ENCODE measurements at places on chromosomes 7 and 10.

- DNase-seq: no peak
Measured at GRCh38 chr10:43253461-43254198, 13.2 kb downstream of the RASGEF1A start.

DNA sequence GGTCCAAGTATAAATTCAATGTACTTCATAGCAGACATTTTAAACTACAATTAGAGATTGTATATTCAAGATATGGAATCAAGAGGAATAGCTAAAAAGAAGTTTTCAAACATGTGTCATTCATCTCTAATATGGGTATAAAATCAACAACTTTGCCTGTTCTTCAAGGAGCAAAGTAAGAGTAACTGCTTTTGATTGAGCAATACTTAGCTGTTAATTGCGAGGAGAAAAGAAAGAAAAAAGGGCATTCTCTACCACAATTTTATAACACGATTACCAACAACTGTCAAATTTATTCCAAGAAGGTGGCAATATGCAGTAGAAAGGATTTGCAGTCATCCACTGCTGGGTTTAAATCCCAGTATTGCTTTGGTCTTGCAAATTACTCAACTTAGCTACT is 146.3 kb upstream of the PTN start:
- no peak for DNase-seq

- no peak for DNase-seq
Measured at GRCh38 chr7:135845415-135846075, 96.9 kb upstream of the FAM180A start.

GRCh38 chr10:20948686-20949327 is 51.7 kb upstream of the NEBL start:
- no peak for DNase-seq

DNA sequence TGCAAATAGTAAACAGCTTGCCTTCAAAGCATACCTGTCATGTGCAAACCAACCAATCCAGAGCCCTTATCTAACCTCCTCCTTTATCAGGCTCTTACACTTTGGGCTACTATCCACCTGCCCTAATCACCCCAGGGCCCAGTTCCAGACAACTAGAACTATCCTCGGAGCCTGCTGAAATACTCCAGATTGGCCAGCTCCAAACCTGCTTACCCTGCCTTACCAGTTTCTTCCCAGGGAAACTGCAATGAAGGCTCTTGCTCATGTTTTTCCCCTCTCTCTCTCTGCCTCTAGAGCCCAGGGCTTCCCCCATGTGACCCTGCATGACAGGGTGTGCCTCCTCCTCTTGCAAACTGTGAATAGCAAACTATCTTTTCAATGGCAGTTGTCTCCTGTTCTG is 81.4 kb upstream of the CAPZA2 start:
- DNase-seq: no peak

- DNase-seq: no peak
Measured at GRCh38 chr10:110643653-110644597, at the start of gene RBM20. RBM20 (plus strand) TSS chr10:110644336; CDS start chr10:110644455, 119 bp downstream.

DNA sequence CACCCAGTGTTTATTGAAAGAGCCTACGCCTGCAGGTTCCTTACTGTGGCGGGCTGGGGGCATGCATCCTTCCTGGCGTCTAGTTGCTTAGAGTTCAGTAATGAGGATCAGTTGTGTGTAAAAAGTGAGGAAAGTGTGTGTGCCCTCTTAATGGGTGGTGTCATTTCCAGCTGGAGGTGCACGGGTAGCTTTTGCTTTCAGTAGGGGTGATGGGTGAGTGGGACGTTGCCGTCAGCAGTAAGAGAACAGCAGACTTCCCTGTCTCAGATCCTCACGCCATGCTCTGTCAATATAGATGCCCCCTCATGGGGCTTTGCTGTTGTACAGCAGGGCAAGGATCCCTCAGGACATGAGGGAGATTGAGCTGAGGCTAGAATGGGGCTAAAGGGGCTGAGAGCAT is 352.6 kb upstream of the GALNT17 start:
- DNase-seq: no peak

DNA sequence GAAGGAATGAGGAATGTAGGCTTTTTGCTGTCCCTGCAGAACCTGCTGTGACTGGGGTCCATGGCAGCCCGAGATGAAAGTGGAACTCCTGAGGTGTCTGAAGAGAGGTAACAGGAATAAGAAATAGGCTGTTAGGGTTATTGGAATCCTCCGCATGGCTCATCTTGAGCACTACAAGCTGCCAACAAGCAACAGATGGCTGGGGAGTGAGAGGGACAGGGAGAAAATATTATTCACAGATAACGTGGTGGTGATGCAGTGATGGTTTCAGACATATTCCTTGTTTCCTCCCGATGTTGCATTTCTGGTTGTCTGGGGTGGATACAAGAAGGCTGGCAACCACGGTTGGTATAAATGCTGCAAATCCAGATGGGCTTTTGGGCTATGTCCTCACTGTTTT is 46.1 kb downstream of the AP3M1 start:
- no peak for DNase-seq

DNA sequence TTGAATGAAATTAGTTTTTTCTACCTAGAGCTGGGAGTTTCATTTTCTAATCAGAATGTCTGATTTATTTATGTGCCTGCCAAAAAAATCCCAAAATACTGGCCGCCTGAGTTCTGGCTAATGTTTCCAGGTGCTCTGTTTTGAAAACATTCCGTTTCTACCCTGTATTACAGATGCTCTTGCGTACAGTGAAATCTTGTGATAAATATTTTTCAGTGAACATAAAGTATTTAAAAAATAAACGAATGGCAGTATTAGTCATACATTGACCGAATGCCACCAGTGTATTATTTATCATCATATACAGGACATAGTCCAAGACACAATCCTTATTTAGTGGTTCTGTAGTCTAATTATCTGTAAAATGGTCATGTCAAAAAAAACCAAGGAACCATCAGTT is 102.8 kb downstream of the KAT6B start:
- no peak for DNase-seq

- no peak for DNase-seq
Measured at GRCh38 chr10:45673074-45673648, 589 bp upstream of the ZFAND4 start.

DNA sequence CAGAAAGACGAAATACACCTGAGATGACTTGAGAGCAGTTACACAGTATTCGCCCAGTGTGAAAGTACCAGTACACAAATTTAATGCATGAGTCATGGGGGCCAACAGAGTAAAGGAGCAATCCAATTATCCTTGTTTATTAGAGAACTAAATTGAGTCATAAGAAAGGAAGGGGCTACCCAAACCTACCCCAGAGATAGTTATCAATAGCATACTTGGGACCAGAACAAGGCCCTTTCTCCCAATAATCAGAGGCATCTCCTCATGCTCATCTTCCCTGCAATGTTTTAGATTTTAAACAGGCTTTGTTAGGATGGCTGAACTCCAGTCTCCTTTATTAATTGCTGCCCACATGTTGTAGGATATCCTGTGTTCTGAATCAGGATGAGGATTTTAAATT is 239.7 kb upstream of the LRGUK start:
- DNase-seq: no peak

DNA sequence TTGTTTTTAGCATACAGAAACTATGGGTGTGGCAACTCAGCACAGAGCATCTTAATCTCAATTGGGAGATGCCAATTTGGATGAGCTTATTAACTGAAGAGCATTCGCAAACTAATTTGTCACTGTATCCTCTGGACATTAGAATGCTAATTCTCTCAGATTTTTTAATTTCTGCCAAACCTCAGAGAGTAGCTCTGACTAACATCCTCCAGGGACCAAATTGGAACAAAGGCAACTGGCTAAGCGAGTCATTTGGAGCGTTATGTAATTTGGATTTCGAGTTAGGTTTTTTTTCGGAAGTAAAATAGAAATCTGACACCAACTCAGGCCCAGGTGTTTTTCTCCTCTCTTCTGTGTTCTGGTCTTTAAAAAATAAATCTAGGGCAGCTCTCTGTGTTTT is 201.9 kb downstream of the BMPER start:
- DNase-seq: no peak

DNA sequence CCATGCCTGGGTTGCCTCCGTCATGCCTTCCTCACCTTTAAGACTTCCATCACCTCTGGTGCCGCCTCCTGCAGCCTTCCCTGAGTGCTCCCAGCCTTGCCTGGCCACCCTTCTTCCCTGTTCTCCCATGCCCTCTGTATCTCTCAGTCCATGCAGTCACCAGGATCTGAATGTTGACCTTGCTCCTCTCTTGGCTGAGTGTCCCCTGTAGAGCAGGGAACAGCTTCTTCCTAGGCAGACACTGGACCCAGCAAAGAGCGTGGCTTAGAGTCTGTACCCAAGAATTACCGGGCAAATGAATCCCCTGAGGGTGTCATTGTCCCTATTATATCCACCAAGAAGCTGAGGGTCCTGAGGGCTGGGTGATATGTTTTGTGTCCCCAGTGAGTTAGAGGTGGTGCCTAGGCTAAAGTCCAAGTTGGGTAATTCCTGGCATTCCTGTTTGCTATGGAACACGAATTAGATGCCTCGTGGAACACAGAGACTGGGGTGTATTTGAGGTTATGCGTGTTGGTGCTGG is 505.6 kb downstream of the RPS24 start:
- DNase-seq: no peak

- no peak for DNase-seq
Measured at GRCh38 chr10:113775686-113776294, 24.3 kb downstream of the PLEKHS1 start.

- DNase-seq: no peak
Measured at GRCh38 chr10:127398140-127398970, 150.8 kb upstream of the NPS start.

- no peak for DNase-seq
Measured at GRCh38 chr7:511476-512145, 8.0 kb downstream of the PDGFA start.

Data from AG09319 (cell line).